Colonic mucosa (tissue), 4 donors: ENCODE measurements at places on chromosomes 5 and 9. TPM values are rescaled to one million over a fixed set of nuclear protein-coding genes. Genes with fewer than 3 reads are reported as not detected.
A peak's percentile ranks its signal among the peaks of the same experiment; 100 is the strongest.

The RC3H2 gene
- 44.9 TPM for total RNA-seq

DNA sequence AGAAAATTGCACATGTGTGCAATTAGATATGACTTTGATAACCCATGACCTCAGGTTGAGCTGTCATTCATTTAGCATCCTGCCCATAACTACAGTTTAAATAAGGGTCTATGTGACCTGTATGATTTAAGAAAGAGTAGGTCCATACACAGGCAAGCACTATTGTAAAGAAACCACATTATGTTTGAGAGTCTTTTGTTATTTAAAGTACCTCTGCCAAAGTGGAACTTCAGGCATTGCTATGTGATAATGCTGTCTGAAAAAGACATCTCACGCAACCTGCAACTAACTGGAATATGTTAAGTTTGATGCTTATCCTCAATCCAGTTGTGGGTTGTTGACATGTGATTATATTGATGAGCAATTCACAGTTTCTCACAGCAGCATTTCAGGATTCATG, 317.0 kb downstream of the TMEM161B start:
- no peak for DNase-seq

- DNase-seq = peak; percentile 45
Measured at GRCh38 chr9:19049917-19050636, 850 bp downstream of the RRAGA start.

GRCh38 chr9:81470864-81471263, 218.5 kb downstream of the TLE1 start:
- no peak for DNase-seq

GRCh38 chr9:91334053-91334452, 27.7 kb downstream of the AUH start:
- no peak for DNase-seq

The ERAP2 gene
- 26.7 TPM for total RNA-seq

The SPINK6 gene
- total RNA-seq = not detected

GRCh38 chr9:38274800-38275199, 117.7 kb upstream of the ALDH1B1 start:
- no peak for DNase-seq

GRCh38 chr9:35792024-35792813, 828 bp downstream of the NPR2 start:
- DNase-seq = no peak

The SPINK13 gene
- not detected for total RNA-seq

GRCh38 chr9:131465401-131465800, 37.3 kb upstream of the POMT1 start:
- no peak for DNase-seq

GRCh38 chr9:121279776-121280388, 11.9 kb downstream of the GSN start:
- no peak for DNase-seq

The SPATA31C1 gene
- total RNA-seq = not detected

GRCh38 chr5:137610598-137610997, 111.5 kb upstream of the SPOCK1 start:
- no peak for DNase-seq

The MAN2A1 gene
- total RNA-seq = 104 TPM

- no peak for DNase-seq
Measured at GRCh38 chr9:77896938-77897667, 134.5 kb downstream of the GNAQ start.

DNA sequence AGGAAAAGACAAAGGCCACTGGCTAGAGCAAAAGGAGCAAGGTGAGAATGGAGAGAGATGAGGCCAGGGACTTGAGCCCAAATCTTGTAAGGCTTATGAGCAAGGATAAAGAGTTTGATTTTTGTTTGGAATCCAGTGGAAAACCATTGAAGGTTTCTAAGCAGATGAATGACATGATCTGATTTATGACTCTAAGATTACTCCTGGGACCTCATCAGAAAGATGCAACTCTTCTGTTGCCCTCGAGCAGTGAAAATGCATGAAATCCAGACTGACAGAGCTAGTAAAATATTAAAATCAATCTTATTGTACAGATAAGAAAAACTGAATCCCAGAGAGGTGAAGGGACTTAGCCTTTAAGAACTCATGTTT, 677 bp downstream of the MFAP3 start:
- no peak for DNase-seq

The CLIC3 gene
- 3.6 TPM for total RNA-seq

- no peak for DNase-seq
Measured at GRCh38 chr9:112489876-112490666, 3.4 kb downstream of the KIAA1958 start.

GRCh38 chr5:138138949-138139780, at the start of gene NME5:
Gene NME5, minus strand, starts transcription at chr5:138139428. Its CDS starts 648 bp downstream, at chr5:138138780.
- DNase-seq = peak; percentile 49

- no peak for DNase-seq
Measured at GRCh38 chr9:93054758-93055704, 3.5 kb upstream of the SUSD3 start.

GRCh38 chr5:102796009-102796408, 40.9 kb downstream of the PAM start:
- DNase-seq = no peak

- no peak for DNase-seq
Measured at GRCh38 chr5:37637165-37637845, 202.5 kb downstream of the GDNF start.

DNA sequence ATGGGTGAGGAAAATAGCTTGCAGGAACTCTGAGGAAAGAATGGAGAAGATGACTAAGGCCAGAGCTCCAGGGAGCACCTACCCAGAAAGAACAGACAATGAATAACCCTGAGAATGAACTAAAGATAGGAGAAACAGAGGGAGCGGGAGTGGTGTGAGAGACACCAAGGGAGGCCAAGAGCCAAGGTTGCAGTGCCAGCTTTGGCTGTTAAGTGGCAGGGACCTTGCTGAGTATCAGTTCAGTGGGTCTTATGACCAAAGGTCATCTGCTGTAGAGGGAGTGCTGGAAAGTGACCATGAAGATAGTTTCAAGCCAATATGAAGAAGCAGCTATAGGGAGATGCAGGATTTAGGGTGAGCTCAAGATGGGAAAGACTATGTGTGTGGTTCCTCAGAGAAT, 16.7 kb downstream of the P4HA2 start:
- DNase-seq = no peak

The DND1 gene
- 0.16 TPM for total RNA-seq

GRCh38 chr9:138075961-138076649, 198.5 kb downstream of the CACNA1B start:
- DNase-seq = no peak

GRCh38 chr9:77909306-77909705, 122.3 kb downstream of the GNAQ start:
- no peak for DNase-seq

The CDH10 gene
- 0.13 TPM for total RNA-seq

- DNase-seq = no peak
Measured at GRCh38 chr5:56447232-56447631, 214.1 kb upstream of the ANKRD55 start.

The MARCOL gene
- not detected for total RNA-seq

- DNase-seq = no peak
Measured at GRCh38 chr5:40909264-40909663, at the start of gene C7. Gene C7, plus strand, starts transcription at chr5:40909497. Its CDS starts 114 bp downstream, at chr5:40909611.

- no peak for DNase-seq
Measured at GRCh38 chr9:10008101-10008799, 604.6 kb downstream of the PTPRD start.

The HOMER1 gene
- total RNA-seq = 2.3 TPM

GRCh38 chr5:122753500-122753899, 21.4 kb upstream of the SNX2 start:
- no peak for DNase-seq

- DNase-seq = no peak
Measured at GRCh38 chr5:83090169-83090568, 12.8 kb downstream of the XRCC4 start.

The ZNF879 gene
- total RNA-seq = 2.7 TPM

DNA sequence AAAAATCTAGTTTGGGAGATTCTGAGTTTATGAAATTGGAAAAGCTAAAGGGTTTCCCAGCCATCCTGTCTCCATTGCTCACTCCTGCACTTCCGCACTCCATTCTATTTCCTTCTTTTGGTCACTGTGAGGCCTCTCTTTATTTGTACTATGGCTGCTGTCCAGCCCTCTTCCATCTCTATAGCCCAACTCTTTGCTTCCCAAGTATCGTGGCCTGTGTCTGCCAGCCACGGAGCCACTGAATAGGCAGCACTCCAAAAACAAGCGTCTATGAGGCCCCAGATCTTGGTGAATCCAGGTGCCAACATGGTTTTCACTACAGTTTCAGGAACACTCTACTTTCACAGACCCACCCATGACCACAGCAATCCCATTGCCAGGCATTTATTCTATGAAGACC, 37.2 kb downstream of the GRAMD2B start:
- DNase-seq = no peak

The OMD gene
- total RNA-seq = 0.88 TPM

GRCh38 chr5:1522601-1523479, 920 bp downstream of the LPCAT1 start:
- peak; percentile 25 for DNase-seq

GRCh38 chr5:174720612-174721529, 3.5 kb upstream of the MSX2 start:
- no peak for DNase-seq

- no peak for DNase-seq
Measured at GRCh38 chr5:142353071-142353472, 28.3 kb upstream of the SPRY4 start.

- no peak for DNase-seq
Measured at GRCh38 chr5:113378081-113378480, 56.7 kb downstream of the TSSK1B start.
